ENCODE measurements at places on chromosomes 2 and 18.

- DNase-seq, result no peak
Observed at GRCh38 chr2:175871331-175872004, 130.6 kb downstream of the LNPK start.

DNA sequence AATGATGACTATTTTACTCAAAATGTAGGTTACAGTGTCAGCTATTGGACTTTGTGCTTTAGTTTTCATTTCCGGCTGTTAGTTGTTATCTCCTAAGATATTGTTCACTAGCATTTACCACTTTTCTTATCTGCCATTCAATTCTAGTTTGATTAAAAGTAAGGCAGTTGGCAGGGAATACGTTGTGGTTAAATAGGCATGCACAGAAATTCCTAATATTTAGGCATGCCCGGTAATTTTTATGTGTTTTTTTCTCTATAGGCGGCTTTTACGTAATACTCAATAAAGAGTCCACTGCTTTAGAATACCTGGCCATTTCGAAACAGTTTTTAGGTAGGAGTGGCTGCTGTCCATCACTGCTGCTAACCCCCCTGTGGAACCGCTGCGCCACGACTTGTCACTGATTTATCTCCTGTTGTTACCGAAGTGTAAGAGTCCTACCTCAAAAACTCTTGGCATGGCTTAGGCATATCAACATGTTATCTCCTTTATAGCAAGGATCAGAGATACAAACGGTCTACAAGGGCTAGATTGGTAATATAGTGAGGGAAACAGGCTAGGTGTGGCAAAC is 39.5 kb downstream of the BABAM2 start:
- DNase-seq, result no peak

DNA sequence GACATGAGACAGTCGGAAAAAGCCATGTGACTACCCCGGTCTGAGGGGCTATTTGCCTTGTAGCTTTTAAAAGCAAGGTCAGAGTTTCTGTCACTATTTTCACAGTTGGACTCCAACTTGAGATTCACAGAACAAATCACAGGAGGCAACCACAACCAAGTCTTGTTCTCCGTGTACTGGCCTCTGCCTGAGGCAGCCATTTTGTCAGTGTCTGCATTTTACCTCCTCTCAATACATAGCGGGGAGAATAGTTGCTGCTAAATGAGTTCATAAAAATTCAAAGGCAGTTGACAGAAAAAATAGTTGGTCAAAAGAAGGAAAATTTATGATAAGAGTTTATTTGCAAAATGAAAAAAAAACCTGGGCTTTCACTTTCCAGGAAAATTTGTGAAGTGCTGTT is 501.4 kb downstream of the CCDC85A start:
- no peak for DNase-seq

- DNase-seq, result no peak
Observed at GRCh38 chr2:8126783-8127182, 555.1 kb upstream of the ID2 start.

DNA sequence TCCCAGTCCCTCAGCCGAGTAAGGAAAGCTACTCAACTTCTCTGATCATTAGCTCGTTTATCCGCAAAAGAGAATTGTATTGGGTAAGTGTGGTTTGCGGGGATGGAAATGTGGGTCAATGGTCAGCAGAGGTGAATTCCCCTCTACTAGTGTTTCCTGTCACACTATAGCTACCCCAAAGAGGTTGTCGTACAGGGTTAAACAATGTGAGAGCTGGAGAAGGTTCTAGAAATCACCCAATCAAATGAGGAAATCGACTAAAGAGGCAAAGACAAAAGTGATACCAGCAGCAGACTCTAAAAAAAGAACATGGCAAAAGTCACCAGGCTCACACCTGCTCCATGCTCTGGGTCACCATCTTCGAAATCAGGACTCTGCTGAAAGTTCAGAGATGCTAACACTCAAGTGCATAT is 144.7 kb upstream of the ITGA4 start:
- DNase-seq, result peak; percentile 22

DNA sequence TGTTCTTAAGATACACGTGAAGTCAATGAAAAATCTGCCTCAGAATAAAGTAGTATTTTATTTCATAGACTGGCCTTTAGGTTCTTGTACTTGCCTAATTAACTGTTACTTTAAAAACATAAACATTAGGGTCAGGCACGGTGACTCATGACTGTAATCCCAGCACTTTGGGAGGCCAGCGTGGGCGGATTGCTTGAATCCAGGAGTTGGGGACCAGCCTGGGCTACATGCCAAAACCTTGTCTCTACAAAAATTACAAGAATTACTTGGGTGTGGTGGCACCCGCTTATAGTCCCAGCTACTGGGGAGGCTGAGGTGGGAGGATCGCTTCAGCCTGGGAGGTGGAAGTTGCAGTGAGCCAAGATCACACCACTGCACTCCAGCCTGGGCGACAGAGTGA is 16.0 kb upstream of the SNORC start:
- DNase-seq, result no peak

DNA sequence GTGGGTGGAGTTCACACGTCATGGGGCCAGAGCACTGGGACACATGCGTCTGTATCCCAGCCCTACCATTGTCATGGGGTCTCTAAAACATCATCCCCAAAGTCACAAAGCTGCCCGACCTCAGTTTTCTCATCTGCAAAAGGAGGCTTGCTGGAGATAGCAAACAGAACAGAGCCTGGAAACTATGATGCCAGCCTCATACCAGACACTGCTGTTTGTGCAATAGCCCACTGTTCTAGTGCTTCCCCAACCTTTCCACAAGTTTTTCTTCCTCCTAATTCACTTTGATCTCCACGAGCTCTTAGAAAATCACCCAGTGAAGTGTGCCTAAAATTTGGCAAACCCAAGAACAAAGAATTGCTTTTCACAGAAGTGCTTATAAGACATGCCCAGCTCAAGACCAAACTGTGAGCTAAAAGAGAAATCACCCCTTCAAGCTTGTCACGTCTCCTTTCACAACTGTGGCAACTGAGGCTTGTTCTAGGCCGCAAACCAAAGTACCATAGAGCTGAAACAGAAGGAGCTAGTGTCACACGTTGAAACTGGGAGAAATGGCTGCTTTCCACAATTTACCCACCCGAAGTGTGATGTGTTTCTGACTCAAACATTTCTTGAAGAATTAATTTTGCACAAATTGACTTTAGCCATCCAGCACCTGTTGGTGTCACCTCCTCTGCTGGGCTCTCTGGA is 162.7 kb upstream of the ID2 start:
- no peak for DNase-seq

Data from CD4-positive, CD25-positive, alpha-beta regulatory T cell (primary cell).